ENCODE measurements at places on chromosomes 11 and 22.
A peak's percentile ranks its signal among the peaks of the same experiment; 100 is the strongest.

- no peak for DNase-seq
Measured at GRCh38 chr11:132444911-132445310, 1074.5 kb downstream of the NTM start.

- no peak for DNase-seq
Measured at GRCh38 chr22:36373258-36373579, 14.5 kb downstream of the MYH9 start.

DNA sequence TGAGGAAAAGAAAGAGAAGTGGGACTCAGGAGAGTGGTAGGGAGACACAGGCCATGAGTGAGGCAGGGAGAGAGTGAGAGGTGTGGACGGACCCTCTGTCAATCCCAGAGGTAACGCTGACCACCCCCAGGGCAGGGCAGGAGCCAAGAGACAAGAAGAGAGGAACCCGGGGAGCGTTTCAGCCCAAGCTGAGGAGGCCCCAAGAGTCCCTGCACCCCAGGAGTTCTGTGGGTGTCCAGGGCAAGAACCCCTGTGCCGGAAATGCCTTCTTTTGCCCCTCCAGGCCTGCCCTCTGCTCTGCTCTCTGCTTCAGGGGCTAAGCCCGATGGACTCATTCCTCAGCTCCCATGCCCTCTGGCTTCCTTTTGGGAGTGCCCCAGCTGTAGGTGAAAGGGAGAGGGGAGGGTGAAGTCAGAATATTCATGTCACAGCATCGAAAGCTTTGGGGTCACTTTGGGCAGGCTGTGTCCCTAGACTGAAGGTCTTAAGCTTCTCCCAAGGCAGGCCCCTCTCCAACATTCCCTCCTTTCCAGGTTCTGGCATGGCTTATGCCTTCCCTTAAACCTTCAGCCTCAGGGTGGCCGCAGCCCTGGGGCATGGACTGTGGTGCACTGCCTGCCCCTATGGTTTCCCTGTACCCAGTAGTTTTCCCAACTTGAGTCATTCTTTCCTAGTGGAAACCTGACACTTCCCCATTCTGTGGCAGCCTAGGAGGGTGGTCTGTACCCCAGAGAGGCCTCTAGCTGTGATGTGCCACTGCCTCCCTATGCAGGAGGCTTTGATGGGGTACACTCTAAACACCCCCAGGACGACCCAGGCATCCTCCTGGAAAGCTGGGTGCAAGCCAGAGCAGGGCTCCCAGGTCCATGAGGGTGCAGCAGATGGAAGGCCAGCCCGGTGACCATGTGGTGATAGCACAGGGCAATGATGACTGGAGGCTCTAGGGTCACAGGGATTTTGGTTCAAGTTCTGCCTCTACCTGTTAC lies 27.1 kb downstream of the MYEOV start:
- DNase-seq, result no peak

GRCh38 chr11:78938971-78939370 lies 364.3 kb upstream of the NARS2 start:
- DNase-seq, result no peak

DNA sequence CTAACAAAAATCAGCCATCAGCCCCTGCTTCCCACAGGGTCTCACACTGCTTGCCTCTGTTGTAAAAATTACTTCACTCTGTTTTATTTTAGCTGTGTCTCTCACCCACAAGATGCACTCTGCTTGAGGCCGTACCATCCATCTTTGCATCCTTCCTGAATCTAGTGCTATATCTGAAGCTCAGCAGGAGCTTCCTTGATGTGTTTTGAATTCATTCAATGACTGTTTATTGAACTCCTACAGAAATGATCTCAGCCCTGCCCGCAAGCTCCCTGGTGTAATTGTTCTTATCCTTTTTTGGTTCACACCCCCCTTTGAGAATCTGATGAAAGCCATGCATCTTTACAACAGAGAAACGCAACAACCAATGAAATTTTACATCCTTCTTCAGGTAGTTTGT lies 310.2 kb upstream of the ZC3H12C start:
- DNase-seq, result no peak

DNA sequence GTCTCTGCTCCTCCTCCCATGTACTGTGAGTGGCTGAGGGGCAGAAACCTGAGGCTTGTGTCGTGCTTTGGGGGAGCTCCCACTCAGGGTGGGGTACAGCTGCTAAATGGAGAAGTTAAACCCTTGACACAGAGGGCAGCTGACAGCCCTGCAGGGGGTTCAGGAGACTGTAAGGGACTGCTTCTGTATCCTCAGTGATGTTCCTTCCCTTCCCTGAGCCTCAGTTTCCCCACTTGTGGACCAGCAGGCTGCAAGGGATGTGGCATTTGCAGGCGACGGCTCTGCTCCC lies 15.6 kb downstream of the SYNGR1 start:
- DNase-seq, result no peak

GRCh38 chr11:70721006-70721405 lies 322.7 kb downstream of the CTTN start:
- no peak for DNase-seq

DNA sequence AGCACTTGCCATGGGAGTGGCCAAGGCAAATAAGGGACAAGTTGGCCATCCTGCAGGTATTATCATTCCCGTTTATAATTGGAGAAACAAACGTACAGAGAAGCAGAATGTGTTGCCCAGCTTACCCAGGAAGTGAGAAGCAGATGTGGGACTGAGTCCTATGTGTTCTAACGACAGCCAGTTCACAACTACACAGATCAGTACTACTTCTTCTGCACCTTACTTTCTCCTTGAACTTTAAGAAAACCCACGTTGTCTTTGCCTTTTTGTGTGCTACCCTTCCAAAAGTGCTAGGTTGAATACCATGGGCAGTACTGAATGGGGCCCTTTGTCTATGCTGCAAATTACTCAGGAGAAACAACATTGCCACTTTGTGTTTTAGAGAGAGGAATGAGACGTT lies 62.8 kb upstream of the BLID start:
- no peak for DNase-seq

DNA sequence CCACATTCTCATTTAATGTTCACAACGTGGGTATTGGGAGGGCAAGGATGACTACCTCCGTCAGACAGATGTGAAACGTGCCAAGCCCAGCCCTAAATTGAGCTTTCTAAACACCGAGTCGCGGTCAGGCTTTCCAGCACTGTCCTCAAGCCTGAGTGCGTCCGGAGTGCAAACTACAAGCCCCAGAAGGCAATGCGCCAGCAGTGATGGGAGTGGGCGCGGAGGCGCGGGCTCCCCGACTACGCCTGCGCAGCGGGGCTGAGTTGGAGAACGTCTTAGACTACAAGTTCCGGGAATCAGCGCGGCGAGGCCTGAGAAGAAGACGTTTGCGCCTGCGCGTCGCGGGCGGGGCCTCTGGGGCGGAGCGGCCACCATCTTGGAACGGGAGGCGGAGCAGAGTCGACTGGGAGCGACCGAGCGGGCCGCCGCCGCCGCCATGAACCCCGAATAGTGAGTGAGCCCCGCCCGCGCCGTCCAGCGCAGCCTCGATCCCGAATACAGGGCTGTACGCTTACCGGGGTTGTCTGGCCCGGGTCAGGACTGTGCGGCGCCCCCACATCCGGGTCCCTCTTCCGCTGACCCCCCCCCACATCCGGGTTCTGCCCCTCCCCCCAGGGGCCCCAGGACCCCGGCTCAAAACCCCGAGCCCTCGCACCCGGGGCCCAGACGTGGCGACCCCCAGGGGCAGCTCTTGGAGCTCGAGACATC lies at the start of gene RAB1B:
TSS of gene RAB1B (plus strand) at position 396 of the 708 bp plus-strand sequence. CDS start at position 437, 41 bp downstream.
- DNase-seq, result peak; percentile 98

GRCh38 chr22:17847360-17848078 lies 73.2 kb upstream of the BID start:
- DNase-seq, result no peak

Data from iris pigment epithelial cell (primary cell).